ENCODE measurements at places on chromosomes 6 and 20. TPM values are rescaled to one million over a fixed set of nuclear protein-coding genes. Genes with fewer than 3 reads are reported as not detected.

Gene PXDC1
- 0.24 TPM for total RNA-seq

DNA sequence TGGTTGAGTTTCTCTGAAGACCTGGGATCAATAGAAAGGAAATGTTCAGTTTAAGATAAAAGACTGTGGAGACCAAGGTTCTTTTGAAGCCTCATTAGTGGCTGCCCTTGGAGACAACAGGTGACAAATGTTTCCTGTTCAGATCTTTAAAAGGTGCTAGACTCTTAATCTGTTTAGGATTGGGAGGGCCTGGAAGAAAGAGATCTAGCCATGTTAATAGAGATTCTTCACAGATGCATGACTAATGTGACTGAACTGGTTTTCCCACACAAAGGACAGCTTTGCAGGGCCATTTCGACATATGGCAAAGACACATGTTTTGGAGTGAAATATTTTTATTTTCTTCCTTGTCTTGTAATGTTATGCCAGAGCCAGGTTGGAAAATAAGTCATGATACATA is 82.2 kb downstream of the WDR27 start:
- no peaks in the 10 kb centered on the region for H3K36me3 ChIP-seq
- DNase-seq = no peak
- no peaks in the 10 kb centered on the region for H3K4me1 ChIP-seq
- no peak overlapping the region for H3K27ac ChIP-seq

- no peaks in the 10 kb centered on the region for H3K27me3 ChIP-seq
- H3K36me3 ChIP-seq = peaks cover 32% of the 10 kb centered on the region
- no peak overlapping the region for H3K27ac ChIP-seq
- H3K4me1 ChIP-seq = no peaks in the 10 kb centered on the region
- no peak overlapping the region for H3K4me3 ChIP-seq
- no peak for DNase-seq
These were observed 16.6 kb downstream of the SNRPC start for GRCh38 chr6:34773916-34774315.

DNA sequence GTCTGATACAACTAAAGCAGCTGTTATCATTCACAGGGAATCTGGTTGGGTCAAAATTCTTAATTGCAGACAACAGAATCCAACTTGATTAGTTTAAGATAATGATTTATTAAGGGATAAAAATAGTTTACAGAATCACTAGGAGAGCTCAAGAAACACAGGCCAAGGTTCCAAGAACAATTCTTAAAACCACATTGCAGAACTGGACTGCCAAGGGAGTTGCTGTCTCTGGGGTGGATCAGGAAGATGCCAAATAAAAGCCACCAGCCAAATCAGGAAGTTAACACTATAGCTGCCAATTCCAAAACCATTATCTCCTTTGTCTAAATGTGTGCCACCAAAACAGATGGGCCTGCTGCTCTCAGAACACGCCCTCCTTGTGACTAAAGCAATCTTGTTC is 53.7 kb downstream of the NUDT3 start:
- no peak overlapping the region for H3K4me3 ChIP-seq
- no peaks in the 10 kb centered on the region for H3K27me3 ChIP-seq
- DNase-seq = no peak
- H3K27ac ChIP-seq = no peak overlapping the region
- peaks cover 6% of the 10 kb centered on the region for H3K4me1 ChIP-seq

- no peak overlapping the region for H3K4me3 ChIP-seq
- no peak for DNase-seq
- peaks cover 5% of the 10 kb centered on the region for H3K4me1 ChIP-seq
- no peaks in the 10 kb centered on the region for H3K36me3 ChIP-seq
These were observed 72.1 kb downstream of the MAP3K5 start for GRCh38 chr6:136720045-136720770.

- H3K27me3 ChIP-seq = no peaks in the 10 kb centered on the region
- no peak overlapping the region for H3K4me3 ChIP-seq
- H3K36me3 ChIP-seq = no peaks in the 10 kb centered on the region
- H3K27ac ChIP-seq = no peak overlapping the region
- DNase-seq = no peak
- no peaks in the 10 kb centered on the region for H3K4me1 ChIP-seq
These were observed 68.3 kb upstream of the KIF16B start for GRCh38 chr20:16641511-16642023.

GRCh38 chr6:81145506-81145905 is 607.0 kb downstream of the TENT5A start:
- H3K27me3 ChIP-seq = no peaks in the 10 kb centered on the region
- H3K4me1 ChIP-seq = no peaks in the 10 kb centered on the region
- no peak overlapping the region for H3K4me3 ChIP-seq
- no peaks in the 10 kb centered on the region for H3K36me3 ChIP-seq
- DNase-seq = no peak
- no peak overlapping the region for H3K27ac ChIP-seq

DNA sequence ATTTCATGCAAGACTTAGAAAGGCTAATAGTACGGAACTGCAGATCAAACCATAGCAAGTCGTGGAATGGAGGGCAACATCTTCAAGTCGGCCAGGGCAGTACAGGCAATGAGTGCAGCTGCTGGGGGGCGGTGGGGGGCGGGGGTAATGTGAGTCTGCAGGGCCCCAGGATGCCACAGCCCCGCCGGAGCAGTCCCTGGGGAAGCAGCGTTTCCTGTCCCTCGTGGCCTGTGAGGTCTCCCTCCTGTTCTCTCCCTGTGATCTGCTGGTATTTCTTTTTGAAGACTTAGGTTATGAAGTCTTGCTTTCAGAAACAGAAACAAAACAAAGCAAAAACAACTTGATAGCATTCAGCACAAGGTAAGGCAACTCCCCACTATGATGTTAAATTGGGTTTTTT is 351.9 kb downstream of the FOXA2 start:
- no peaks in the 10 kb centered on the region for H3K4me1 ChIP-seq
- DNase-seq = no peak
- H3K36me3 ChIP-seq = no peaks in the 10 kb centered on the region
- no peaks in the 10 kb centered on the region for H3K27me3 ChIP-seq
- no peak overlapping the region for H3K27ac ChIP-seq

GRCh38 chr6:75802366-75802765 is 53.3 kb downstream of the MYO6 start:
- no peak overlapping the region for H3K4me3 ChIP-seq
- no peaks in the 10 kb centered on the region for H3K27me3 ChIP-seq
- H3K27ac ChIP-seq = no peak overlapping the region
- no peaks in the 10 kb centered on the region for H3K4me1 ChIP-seq

Gene BPIFA1
- total RNA-seq = not detected

Gene EPB41L1
- 0.29 TPM for total RNA-seq

Gene PPP1R14C
- 1.6 TPM for total RNA-seq

DNA sequence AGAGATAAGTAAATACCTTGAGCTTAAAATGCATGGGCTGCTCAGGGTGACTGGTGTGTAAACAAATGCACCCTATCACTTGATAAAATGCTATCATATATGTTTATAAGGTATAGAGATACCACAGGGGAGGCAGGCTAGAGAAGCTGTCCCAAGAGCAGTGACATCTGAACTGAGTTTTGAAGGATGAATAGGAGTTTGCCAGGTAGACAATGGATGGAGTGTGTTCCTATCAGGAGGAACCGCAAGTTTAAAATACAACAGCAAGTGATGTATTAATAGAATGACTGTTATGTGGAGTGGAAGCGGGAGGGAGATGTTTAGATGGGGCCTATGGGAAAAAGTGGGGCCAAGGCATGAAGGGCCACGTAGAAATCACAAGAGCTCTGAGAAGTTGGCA is 38.7 kb upstream of the CHMP4B start:
- no peak overlapping the region for H3K4me3 ChIP-seq
- no peak overlapping the region for H3K27ac ChIP-seq
- no peak for DNase-seq
- H3K4me1 ChIP-seq = no peaks in the 10 kb centered on the region

GRCh38 chr6:36618366-36619355 is 24.5 kb downstream of the SRSF3 start:
- peaks cover 7% of the 10 kb centered on the region for H3K4me1 ChIP-seq
- H3K27ac ChIP-seq = no peak overlapping the region
- no peak overlapping the region for H3K4me3 ChIP-seq
- H3K36me3 ChIP-seq = no peaks in the 10 kb centered on the region
- no peak for DNase-seq

DNA sequence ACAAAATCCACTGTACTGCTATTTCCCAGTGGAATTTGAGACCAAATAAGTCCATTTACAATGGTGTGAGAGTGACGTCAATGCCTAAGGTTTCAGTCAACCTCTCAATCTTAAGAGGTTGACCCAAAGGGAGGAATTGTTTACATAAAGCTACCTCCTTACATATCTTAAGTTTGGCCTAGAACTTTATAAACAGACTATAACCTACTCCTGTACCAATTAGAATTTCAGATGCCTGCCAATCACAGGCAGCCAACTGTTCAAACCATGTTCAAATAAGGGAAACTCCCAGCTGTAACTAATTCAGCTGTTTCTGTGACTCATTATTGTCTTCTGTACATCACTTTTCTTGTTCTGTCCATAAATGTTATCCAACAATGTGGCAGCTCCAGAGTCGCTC is 14.5 kb downstream of the LGSN start:
- no peak for DNase-seq
- no peaks in the 10 kb centered on the region for H3K27me3 ChIP-seq
- H3K4me1 ChIP-seq = no peaks in the 10 kb centered on the region
- no peaks in the 10 kb centered on the region for H3K36me3 ChIP-seq
- H3K4me3 ChIP-seq = no peak overlapping the region
- H3K27ac ChIP-seq = no peak overlapping the region

Gene BPIFB1
- total RNA-seq = not detected

Gene SDHAF4
- 10.1 TPM for total RNA-seq

Gene METTL24
- total RNA-seq = not detected

DNA sequence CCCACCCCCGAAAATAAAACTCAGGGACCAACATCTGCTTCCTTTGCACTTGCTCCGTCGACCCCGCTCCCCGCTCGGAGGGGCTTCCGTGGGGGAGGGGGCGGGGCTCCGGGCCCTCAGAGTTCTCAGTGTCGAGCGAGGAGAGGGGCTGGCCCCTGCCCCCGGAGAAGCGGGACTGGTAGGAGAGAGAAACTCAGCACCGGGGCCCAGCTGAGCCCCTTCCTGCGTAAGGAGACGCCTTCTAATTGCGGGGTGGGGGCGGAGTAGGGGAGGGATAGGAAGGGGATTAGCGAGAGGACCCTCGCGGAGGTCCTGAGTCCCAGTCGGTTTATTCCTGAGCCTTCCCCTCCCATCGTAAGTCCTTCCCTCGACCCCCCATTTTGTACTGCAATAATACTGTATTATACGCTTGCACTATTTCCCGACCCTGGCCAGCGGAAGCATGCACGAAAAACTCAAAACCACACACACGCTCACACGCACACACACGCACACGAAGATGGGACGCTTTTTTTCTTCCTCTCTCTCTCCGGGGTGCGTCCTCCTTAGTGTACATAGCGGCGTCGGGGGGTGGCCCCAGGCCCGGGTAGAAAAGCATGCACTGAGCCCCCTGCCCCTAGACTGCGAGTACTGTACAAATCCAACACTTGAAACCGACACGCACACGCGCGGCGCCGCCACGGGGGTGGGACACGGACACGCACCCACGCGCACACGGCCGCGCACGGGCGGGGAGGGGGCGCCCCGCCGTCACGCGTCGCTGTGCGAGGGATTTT is 22.1 kb upstream of the SLC22A7 start:
- H3K36me3 ChIP-seq = no peaks in the 10 kb centered on the region
- no peak overlapping the region for H3K27ac ChIP-seq
- H3K4me1 ChIP-seq = peaks cover 11% of the 10 kb centered on the region
- peak; percentile 63 for DNase-seq

DNA sequence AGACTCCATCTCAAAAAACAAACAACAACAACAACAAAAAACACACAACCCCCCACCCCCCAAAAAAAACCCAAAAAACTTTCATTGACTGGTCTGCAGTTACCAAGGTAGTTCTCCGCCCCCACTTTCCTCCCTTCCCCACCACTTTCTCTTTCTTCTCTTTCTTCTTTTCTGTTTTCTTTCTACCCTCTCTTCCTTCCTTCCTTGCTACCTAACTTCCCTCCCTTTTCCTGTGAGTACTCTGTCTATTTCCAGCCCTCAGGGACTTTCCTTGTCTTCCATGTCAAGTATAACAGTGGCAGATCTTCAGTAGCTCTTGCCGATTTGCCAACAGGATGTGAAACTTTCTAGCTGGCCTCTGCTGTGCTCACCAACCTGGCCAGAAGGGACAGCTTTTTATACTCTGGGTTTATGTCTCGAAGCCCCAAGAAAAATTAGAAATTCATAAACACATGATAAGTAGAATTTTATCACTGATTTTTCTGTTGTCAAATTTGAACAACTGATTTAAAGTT is 399.5 kb downstream of the QKI start:
- no peaks in the 10 kb centered on the region for H3K36me3 ChIP-seq
- H3K27ac ChIP-seq = no peak overlapping the region
- no peaks in the 10 kb centered on the region for H3K4me1 ChIP-seq
- no peak for DNase-seq
- no peak overlapping the region for H3K4me3 ChIP-seq
- H3K27me3 ChIP-seq = no peaks in the 10 kb centered on the region

Gene SMLR1
- not detected for total RNA-seq

GRCh38 chr20:4896971-4897497 is 104.3 kb downstream of the SLC23A2 start:
- H3K36me3 ChIP-seq = peaks cover 8% of the 10 kb centered on the region
- H3K4me1 ChIP-seq = no peaks in the 10 kb centered on the region
- H3K27ac ChIP-seq = no peak overlapping the region
- H3K27me3 ChIP-seq = no peaks in the 10 kb centered on the region
- no peak overlapping the region for H3K4me3 ChIP-seq
- DNase-seq = no peak

DNA sequence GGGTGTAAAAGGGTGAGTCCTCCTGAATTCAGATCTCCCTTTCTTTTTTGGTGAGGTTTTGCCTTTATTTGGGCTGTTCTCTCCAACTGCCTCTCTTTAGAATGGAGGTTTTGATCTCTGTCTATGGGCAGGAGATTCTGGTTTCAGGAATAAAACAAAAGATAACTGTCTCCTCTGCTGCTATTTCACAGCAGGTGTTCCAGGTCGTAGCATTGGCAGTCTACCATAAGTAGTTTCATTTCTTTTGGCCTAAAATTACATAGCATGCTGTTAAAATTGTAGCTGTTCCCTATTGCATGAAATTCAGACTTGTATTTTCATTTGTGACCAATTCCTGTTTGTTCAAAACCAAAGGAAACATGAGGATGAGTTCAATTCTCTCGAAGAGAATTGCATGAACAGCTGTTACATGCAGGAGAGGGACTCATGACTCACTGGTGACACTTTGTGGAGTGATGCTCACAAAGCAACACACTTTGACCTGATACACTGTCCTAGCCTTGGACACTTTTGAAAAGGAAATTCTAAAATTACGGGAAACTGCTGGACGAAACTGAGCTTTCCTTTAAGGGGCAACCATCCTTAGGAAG is 76.8 kb upstream of the SIRPG start:
- H3K27me3 ChIP-seq = no peaks in the 10 kb centered on the region
- peak; percentile 33 for DNase-seq
- no peak overlapping the region for H3K27ac ChIP-seq
- peaks cover 24% of the 10 kb centered on the region for H3K4me1 ChIP-seq
- no peaks in the 10 kb centered on the region for H3K36me3 ChIP-seq

Gene SCRT2
- not detected for total RNA-seq

- no peak overlapping the region for H3K4me3 ChIP-seq
- no peak overlapping the region for H3K27ac ChIP-seq
- no peaks in the 10 kb centered on the region for H3K27me3 ChIP-seq
- no peaks in the 10 kb centered on the region for H3K36me3 ChIP-seq
- H3K4me1 ChIP-seq = peaks cover 11% of the 10 kb centered on the region
These were observed 305.3 kb downstream of the CLIC5 start for GRCh38 chr6:45710304-45710821.
